ENCODE measurements at places on chromosomes 1 and 21. TPM values are rescaled to one million over a fixed set of nuclear protein-coding genes. Genes with fewer than 3 reads are reported as not detected.

ANGPTL3 gene
- total RNA-seq = not detected

GNAT2 gene
- 0.81 TPM for total RNA-seq

CAMK1G gene
- not detected for total RNA-seq

ST6GALNAC3 gene
- 2.9 TPM for total RNA-seq

TSEN15 gene
- 48.2 TPM for total RNA-seq

HSD3B1 gene
- total RNA-seq = not detected

PLA2G2D gene
- not detected for total RNA-seq
